Hematopoietic multipotent progenitor cell treated with erythropoietin and hydrocortisone succinate and interleukin-3 and kit ligand, for 15 days (in vitro differentiated cells): ENCODE measurements at places on chromosomes 7 and 10.

DNA sequence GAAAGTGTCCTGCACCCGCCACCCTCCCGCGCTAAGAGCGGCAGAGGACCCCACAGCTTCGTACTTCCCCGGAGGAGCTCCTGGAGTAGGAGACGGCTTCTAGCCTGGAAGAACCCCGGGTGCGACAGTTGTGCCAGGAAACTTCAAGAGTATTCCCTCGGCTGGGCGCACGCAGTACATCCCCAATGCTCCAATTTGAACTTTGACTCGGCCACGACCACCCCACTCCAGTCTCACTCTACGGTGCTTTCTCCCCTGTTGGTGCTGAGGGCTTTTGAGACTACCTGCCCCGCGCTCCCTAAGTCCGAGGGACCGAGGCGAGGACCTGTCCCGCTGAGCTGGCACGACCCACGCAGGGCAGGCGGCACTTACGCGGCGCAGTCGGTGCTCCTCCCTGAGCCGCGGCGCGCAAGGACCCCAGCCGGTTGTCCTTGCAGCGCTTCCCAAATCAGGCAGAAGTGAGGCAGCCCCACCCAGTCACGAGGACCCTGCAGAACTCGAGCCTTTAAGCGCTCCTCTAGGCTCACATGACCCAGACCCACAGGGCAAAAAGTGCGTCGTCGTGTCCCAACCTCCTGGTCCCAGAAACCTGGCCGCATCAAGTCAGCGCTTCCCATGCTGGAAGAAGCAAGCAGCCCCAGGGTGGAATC lies at the start of gene CPVL:
Gene CPVL, minus strand, starts transcription at position 481 of the 650 bp plus-strand sequence. CDS start 25,476 bp downstream, outside the sequence.
- no peak for DNase-seq

DNA sequence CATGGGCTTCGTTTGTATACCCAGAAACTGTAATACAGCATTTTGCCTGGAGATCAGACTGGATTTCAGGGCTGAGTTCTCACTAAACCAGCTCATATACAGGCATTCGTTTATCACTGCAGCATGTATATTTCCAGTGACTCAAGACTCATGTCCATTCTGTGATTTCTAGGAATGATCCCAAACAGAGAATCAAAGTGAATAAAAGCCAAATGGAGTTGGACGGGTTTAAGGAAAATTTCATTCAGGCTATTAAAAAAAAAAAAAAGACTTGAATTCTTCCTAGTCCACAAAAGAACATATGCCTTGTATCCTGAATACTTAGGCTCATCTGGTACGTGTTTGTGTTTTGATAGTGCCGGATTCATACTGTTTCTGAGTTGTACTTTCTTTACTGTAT lies 46.8 kb downstream of the TET1 start:
- DNase-seq: no peak

DNA sequence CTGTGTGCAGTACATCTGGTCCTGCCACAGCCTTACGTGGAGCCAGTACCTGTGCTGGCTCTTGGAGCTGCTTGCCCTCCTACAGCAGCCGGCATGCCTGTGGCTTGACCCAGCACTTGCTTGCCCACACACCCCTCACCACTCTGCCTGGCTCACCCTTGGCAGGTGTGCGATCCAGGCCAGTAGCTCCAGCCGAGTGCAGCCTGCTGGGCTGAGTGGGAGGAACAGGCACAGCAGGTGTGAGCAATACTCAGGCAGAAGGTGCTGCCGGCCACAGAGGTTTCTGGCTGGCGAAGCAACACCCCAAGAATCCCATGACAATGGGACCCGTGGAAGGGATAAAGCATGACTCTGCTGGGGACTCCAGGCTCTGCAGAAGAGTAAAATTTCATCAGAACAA lies 173.5 kb upstream of the ADCY1 start:
- DNase-seq: no peak

DNA sequence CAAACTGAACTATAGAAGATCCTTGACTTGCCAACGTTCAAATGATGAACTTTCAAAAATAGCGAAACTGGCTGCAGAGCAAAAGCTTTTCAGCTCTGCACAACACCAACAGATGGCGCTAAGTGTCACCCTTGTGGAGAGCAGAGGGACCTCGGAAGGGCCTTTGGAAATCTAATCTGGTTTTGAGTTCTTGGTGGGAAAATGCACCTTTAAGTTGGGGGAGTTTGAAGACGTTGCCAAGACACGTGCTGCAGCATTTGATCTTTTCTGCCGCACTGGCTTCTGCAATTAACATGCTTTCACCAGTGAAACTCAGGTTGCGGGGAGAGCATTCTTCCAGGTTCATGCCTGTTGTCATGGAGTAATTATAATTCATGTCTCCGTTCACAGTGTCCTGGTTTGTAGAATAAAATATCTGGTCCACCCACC lies 26.3 kb upstream of the WDR11 start:
- peak; percentile 15 for DNase-seq

DNA sequence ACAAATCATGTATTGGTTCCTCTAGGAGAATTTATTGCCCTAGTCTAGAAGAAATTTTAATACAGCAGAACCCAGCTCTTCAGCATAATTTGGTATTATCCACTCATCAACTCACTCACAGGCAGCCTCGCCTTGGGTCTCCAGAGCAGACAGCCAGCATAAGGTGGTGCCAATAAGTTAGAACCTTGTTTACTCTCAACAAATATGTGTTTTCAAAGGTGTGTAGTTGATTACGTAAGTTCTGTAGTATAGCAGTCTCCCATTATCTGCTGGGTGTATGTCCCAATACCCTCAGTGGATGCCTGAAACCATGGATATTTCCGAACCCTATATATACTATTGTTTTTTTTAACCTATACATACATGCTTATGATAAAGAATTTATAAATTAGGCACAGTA lies 522.5 kb upstream of the LRRN3 start:
- no peak for DNase-seq

DNA sequence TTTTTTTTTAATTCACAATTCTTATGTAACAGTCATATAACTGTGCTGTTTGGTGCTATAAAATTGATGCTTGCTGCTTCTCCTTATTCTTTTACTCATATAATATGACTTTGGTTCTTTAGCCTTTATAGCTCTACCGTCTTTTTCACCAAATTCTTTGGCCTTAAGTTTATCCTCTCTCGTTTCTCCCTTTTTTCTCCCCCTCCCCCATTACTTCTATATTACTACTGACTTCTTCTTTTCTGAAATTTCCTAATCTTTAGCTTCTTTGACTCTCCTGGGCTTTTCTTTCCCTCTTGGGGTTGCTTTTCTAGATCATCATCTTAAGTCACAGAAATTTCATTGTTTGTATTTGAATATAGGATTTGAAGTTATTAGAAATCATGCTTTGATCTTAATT lies 3.8 kb downstream of the BCCIP start:
- no peak for DNase-seq

- DNase-seq: no peak
Measured at GRCh38 chr10:11473128-11473760, 138.2 kb downstream of the USP6NL start.

GRCh38 chr7:150909200-150909995 lies 57.1 kb downstream of the AOC1 start:
- DNase-seq: no peak

DNA sequence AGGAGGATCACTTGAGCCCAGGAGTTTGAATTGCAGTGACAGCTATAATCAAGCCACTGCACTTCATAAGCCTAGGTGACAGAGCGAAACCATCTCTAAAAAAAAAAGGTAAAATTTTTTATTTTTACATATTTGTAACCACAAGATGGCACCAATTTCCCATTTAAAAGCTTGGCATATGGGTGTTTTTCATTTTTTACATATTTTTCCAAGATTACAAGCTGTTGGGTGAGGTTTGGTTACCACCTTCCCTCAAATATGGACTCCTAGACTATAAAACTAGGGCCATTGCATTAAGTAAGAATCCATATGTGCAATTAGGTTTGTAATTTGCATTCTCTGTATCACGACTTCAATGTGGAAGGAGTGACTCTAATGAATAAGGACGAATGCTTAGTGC lies 129.3 kb upstream of the ACBD5 start:
- peak; percentile 5 for DNase-seq

GRCh38 chr7:107767391-107767790 lies 23.4 kb downstream of the CBLL1 start:
- no peak for DNase-seq

GRCh38 chr7:91089382-91089963 lies 174.8 kb upstream of the FZD1 start:
- peak; percentile 35 for DNase-seq

DNA sequence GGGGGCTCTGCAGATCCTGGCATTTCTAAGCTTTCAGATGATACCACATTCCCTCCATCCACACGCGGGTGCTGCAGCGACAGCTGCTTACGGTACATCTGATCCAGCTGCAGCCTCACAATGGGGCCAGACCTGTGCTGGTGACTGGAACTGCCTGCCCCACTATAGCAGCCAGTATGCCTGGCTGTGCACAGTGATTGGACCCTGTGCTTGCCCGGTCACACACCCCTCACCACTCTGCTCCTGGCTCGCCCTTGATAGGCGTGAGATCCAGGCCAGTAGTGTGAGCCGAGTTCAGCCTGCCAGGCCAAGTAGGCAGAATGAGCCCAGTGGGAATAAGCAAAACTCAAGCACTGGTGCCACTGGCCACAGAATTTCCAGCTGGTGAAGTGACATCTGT lies 164.8 kb downstream of the NRBF2 start:
- DNase-seq: no peak

DNA sequence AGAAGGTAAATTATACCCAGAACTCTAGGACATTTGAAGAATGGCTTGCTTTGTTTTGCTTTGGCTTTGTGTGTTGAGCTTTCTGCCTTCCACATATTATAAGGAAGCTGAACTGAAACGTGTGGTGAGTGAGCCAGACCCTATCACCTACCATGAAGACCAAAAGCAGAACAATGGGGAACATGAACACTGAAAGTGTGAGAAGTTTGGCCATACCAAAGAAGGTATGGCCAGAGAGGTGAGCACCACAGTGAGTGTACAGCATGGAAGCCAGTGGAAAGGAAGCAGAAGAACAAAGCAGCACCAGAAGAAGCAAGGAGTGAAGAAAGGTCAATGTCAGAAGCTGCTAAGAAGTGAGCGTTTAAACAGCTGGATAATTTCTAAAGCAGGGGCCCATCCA lies 59.7 kb upstream of the CCDC71L start:
- DNase-seq: no peak

GRCh38 chr7:71974611-71975010 lies 437.5 kb downstream of the CALN1 start:
- no peak for DNase-seq

DNA sequence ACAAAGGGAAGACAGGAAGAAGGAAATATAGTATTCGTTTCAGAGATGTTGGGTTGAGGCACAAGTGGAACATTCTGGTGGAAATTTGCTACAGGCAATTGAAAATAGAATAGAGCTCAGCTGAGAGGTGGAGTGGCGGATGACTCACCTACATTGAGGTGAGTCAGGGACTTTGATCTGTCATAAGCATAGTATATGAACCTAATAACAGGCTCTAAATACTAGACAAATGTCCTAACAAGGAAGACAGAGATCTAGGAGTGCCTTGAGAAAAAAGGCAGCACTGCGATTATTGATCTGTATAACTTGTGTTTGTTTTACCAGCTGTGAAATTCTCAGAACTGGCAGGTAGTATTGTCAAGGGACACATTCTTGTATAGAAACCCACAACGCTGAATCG lies 907 bp upstream of the IFRD1 start:
- peak; percentile 21 for DNase-seq

DNA sequence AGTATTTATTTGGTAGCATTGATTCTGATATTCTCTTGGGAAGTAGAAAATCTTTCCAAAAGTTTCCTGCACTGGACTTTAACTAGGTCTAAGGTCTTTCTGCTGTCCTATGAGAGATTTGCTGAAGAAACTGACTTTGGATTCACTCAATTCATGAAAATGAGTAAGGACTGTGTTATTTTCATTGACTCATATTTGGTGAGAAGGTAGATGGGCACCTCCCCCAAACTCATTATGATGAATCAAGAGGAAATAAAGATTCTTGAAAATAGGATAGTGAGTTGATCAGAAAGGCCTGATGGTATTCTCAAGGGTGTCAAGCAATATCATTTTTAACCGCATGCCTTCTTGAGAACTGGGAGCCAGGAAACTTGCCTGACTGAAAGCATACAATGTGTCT lies 110.3 kb downstream of the RNF133 start:
- DNase-seq: no peak

- no peak for DNase-seq
Measured at GRCh38 chr7:107995184-107996071, 7.5 kb downstream of the LAMB1 start.

DNA sequence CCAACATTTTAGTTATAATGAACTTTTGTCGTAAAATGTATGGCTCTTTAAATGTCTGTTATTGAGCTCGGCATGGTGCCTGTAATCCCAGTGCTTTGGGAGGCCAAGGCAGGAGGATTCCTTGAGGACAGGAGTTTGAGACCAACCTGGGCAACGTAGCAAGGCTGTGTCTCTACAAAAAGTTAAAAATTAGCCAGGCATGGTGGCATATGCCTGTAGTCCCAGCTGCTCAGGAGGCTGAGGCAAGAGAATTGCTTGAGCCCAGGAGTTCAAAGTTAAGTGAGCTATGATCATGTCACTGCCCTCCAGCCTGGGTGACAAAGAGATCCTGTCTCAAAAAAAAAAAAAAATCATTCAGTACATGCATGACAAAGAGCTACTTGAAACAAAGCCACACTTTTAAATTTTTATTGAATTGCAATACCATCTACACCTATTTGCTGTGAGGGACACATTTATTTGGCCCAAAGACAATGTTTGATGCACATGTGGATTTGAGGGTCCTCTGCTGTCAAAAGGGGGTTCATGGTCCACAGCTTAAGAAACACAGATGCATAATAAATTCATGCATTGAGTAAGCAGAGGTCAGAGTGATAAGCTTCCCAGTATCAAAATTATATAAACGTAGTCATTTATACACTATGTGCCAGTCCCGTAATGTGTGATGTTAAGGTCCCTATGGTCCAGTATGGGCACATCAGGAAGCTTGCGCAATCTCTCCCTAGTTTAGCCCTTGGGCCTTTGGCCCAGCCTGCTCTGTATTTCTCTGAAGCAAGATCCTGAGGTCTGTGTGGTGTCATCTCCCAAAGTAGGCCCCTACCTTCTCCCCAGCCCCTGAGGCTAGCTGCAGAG lies 4.4 kb upstream of the MALSU1 start:
- DNase-seq: no peak

DNA sequence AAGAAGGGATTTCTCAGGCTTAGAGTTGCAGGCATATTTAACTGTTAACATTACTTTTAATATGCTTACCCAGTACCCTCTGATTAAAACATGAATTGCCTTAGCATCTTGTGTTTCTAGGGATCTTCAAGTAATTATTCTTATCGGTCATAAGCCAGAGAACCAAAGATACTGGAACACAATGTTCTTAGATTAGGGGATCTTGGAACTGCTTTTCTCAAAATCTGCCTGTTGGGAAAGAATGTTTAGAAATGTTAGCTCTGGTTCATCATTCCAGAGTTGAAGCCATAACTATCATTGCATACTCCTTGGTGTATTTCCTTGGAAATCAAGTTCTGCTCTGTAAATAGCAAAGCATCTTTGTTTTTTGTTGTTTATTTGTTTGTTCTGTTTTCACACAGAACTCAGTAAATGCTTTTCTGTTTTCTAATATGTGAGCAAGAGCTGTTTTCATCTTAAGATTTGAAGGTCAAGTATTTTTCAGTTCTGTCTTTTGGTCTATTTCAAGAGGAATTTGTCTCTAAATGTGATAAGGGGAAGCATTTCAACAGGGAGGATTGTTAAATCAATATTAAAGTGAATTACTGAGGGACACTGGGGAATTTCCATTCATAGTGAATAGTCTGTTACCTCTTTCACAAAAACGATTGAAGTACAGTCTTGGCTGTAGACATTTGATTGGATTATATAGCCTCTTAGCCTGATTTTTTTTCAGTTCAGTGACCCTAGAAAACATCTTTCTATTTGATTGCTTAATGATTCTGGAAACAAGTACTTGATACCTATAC lies 103.2 kb upstream of the CYP26C1 start:
- no peak for DNase-seq

- DNase-seq: no peak
Measured at GRCh38 chr10:111482621-111483216, 405.9 kb downstream of the ADRA2A start.

GRCh38 chr10:132232023-132232951 lies 45.5 kb downstream of the DPYSL4 start:
- no peak for DNase-seq
